ENCODE measurements at places on chromosomes 2 and 18. TPM values are rescaled to one million over a fixed set of nuclear protein-coding genes. Genes with fewer than 3 reads are reported as not detected.

- no peak for DNase-seq
Observed at GRCh38 chr2:120631236-120631635, 104.4 kb upstream of the GLI2 start.

SOWAHC gene
- polyA plus RNA-seq, result 20.2 TPM

DNA sequence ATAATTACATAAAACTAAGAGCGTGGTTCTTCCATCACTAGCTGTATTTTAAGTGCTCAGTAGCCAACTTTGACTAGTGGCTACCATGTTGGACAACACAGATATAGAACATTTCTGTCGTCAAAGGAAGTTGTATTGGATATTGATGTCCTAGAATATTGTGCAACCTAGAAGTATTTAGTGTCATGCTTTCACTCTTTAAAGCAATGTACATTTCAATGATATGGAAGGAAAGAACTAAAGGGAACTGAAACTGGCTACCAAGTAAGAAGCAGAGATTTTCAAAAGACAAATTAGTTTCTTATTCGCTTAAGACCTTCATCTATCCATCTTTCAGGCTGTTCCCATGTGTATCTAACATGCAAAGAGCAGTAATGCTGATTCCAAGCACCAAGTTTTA, 85.4 kb upstream of the EML6 start:
- no peak for DNase-seq

SLC9A4 gene
- polyA plus RNA-seq, result 10.2 TPM

- DNase-seq, result no peak
Observed at GRCh38 chr2:138779781-138780445, at the start of gene NXPH2. Gene NXPH2, minus strand, starts transcription at chr2:138780390. Its CDS starts 149 bp downstream, at chr2:138780241.

HOXD10 gene
- 127 TPM for polyA plus RNA-seq

NETO1 gene
- 1.1 TPM for polyA plus RNA-seq

GRCh38 chr2:98487806-98488189, 43.1 kb downstream of the INPP4A start:
- DNase-seq, result no peak

- no peak for DNase-seq
Observed at GRCh38 chr2:109644571-109645275, 30.6 kb downstream of the SOWAHC start.

GRCh38 chr2:164599954-164600589, 21.2 kb downstream of the GRB14 start:
- no peak for DNase-seq
